ENCODE measurements at places on chromosomes 3 and 15.

DNA sequence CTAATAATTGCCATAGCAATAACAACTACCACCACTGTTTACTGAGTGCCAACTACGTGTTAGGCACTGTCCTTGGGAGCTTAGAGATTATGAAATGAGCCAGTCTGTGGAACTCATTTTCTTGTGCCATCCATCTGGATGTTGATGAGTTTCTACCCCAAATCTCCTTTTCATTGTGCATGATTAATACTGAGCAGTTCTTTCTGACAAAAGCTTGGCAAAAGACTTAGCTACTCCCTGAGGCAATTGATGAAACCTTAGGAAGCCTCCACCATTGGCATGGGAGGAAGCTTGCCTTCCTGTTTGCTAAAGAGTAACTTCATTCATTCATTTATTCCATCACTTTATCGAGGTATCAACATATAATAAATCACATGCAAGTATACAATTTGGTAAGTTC, 39.8 kb downstream of the PRICKLE2 start:
- DNase-seq = no peak

DNA sequence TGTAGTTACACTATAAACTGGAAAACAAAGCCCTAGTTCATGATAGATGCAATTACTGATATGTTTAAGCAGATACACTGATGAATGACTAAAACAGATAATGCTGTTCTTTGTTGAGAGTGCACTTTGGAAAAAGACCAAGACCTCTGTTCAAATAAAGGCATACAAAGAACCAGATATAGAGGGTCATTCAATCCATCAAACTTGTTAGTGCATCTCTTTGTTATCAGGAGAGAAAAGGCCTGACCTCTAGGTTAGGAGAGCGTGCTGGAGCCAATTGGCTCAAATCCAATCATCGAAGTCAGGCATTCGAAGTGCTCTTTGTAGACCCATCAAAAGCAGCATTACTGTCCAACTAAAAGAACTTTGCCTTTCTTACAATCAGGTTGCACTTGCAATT, 124.2 kb downstream of the TFG start:
- no peak for DNase-seq

GRCh38 chr15:74817370-74817737, 4.7 kb downstream of the LMAN1L start:
- DNase-seq = no peak

DNA sequence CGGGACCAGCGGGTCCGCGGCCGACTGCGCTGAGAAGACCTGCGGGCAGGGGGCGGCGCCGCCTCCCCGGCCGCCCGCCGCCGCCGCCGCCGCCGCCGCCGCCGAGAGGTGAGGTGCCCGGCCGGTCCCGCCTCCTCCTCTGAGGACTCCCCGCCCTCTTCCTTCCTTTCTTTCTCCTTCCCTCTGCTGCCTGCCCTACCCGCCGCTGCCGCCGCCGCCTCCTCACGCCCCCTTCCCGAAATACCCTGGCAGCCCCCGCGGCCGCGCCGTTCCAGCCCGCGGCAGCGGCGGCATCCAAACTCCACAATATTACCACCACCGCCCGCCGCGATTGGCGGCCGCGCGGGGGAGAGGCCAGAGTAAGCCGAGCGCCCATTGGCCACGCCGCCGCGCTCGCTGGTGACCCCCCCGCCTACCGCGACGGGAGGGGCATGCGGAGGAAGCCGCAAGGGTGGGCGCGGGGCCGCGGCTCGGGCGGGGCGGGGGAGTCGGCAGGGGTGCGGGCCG, 61.8 kb upstream of the ANKRD28 start:
- DNase-seq = peak; percentile 54

DNA sequence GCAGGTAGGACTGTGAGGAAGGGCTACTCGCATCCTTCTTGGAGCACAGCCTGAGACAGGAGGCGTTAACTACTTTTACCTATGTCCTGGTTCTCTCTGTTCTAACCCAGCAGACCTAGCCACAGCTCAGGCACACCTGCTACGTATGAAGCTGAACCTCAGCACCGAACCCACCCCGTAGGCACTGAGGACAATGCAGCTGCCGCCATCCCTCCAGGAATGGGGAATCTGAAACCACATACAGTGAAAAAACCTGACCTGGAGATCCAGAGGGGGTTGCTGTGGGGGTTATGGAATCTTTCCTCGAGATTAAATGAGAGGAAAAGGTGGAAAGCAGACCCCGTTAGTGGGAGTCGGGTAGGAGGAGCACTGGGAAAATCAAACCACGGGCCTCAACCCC, 14.4 kb downstream of the MST1R start:
- DNase-seq = no peak

DNA sequence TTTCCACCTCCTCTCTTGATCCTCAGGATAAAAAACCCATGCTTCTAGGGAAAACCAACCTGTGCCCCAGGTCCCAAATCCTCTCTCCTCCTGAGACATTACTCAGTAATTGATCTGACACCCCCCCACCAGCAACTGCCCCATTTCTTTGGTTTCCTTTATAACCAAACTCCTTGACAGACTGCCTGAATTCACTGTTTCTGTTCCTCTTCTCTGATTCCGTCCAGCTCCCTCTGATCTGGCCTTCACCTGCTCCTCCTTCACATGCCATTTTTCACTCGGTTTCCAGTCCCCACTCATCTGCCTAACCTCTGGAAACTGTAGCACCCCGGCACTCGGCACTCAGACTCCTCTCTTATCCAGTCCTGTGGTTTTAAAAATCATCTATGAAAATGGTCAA, 2.1 kb downstream of the CCDC51 start:
- no peak for DNase-seq

GRCh38 chr3:113091417-113091816, 100.6 kb downstream of the GTPBP8 start:
- no peak for DNase-seq
